ENCODE measurements at places on chromosomes 12 and 14. TPM values are rescaled to one million over a fixed set of nuclear protein-coding genes. Genes with fewer than 3 reads are reported as not detected.

DNA sequence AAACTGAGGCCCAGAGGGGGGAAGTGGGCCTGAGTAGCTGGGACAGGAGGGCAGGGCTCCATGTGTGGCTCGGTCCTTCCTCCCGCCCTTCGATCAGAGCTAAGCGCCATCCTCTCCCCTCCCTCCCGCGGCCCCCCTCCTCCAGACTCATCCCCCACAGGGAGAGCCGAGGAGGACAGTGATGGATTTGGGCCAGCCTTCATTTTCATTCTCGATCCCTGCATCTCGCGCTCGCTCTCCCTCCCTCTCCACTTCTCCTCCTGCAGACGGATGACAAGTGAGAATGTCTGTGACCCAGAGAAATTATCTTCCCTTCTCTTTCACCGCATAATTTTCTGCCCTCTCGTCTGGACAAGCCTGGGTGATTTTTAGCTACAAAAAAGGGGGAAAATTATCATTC is 183.3 kb downstream of the RBM19 start:
- DNase-seq = no peak

- DNase-seq = no peak
Measured at GRCh38 chr12:22310709-22311108, 23.8 kb downstream of the ST8SIA1 start.

DNA sequence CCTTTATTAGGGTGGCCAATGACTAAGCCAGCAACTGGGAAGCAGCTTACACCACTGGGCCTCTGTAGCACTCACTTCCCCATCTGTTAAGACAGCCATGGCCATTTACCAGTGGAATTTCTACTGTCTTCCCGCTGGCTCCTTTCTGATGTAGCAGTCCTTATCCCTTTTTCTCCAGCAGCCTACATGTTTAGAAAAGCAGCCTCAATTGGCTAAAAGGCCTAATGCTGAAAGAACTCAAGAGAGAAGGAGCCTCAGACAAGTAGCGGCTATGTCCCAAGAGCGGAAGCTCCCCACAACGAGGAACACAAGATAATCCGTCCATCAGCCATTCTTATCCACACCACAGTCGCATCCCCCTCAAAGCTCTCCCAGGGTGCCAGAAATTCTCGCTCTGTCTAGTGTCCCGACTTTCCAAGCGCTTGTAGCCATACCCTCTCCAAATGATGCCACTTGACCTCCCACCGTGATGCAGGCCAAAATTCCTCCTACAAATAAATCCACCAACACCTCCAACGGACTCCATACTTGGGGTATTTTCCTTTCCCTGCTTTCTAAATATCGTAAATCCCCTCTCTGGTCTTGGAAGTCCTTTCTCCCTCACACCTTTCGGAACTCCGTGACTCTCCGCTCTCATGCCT is 624 bp downstream of the M6PR start:
- peak; percentile 49 for DNase-seq

GRCh38 chr12:98519257-98519907 is 4.0 kb downstream of the TMPO start:
- DNase-seq = no peak

DNA sequence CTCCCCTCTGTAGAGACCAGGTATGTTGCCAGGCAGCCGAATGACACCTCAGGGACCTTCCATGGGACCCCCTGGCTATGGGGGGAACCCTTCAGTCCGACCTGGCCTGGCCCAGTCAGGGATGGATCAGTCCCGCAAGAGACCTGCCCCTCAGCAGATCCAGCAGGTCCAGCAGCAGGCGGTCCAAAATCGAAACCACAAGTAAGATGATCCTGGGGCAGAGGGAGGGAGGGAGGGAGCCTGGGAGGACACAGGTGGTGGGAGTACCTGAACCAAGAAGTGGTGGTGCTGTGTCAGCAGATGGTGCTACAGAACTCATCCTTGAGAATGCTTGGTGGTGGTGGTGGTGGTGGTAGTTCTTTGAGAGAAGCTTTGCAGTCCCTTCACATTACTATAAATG is 1.0 kb downstream of the SMARCD1 start:
- DNase-seq = no peak

DNA sequence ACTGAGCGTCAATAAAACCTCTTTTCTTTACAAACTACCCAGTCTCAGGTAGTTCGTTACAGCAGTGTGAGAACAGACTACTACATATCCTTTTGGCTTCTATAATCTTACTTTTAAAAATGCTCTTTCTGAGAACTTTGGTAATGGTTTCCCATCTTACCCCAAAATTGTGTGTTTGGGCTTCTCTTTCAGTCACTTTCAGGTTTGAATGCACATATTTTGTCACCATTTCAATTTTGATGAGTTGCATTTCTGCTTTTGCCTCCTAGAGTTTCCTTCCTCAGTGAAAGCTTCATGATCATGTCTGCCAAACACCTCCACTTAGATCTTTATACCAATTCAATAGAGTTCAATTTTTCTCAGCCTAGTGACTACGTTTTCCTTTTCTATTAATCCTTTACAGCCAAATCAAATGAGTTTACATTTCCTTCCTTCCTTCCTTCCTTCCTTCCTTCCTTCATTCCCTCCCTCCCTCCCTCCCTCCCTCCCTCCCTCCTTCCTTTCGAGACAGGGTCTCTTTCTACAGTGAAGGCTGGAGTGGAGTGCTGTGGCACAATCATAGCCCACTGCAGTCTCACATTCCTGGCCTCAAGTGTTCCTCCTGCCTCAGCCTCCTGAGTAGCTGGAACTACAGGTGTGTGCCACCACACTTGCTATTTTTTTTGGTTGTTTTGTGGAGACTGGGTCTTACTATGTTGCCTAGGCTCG is 124.9 kb downstream of the BCAT1 start:
- DNase-seq = no peak

Gene NRXN3
- total RNA-seq = not detected

DNA sequence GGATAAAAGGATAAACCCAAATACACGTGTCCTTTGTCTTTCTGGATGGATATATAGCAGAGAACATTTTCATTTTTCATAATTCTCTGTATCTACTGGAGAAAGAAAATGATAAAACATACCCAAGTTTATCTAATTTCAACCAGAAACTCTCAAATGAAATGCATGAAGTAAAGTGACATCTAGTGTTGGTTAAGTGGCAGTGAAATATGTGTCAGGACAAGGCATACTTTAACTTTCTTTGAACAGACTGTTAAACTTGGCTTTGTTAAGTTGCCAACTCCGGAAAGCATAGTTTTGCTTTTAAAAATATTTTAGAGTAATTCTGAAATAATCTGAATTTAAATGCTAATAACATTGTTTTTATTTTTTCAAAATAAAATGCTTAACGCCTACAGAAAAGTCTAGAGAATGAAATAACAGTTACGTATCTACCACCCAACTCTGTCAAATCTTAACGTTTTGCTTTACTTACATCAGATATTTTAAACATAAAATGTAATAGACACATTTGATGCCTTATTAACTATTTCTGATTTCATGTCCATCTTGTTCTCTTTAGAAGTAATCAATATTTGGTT is 25.2 kb upstream of the NTN4 start:
- DNase-seq = no peak

Measured in CD4-positive, CD25-positive, alpha-beta regulatory T cell (primary cell).